Cardiac fibroblast (primary cell): ENCODE measurements at places on chromosomes 4 and X.

DNA sequence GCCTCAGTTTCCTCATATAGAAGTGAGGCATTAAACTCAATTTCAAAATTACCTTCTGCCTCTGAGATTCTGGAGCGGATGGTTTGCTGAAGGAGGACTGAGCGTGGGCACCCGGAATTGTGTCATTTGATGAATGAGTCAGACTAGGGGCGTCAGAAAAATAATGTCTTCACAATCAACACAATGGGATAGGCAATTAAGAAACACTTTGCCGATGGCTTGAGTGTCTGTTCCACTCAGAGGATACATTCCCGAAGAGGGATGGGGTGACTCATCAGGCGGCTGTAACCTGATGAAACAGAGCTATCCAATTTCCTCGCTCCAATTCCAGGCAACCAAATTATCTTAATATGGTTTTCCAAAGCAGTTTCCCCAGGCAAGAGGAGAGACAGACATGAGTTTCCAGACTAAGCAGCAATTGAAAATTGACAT, 1.2 kb upstream of the CHRNA9 start:
- peak; percentile 83 for DNase-seq

DNA sequence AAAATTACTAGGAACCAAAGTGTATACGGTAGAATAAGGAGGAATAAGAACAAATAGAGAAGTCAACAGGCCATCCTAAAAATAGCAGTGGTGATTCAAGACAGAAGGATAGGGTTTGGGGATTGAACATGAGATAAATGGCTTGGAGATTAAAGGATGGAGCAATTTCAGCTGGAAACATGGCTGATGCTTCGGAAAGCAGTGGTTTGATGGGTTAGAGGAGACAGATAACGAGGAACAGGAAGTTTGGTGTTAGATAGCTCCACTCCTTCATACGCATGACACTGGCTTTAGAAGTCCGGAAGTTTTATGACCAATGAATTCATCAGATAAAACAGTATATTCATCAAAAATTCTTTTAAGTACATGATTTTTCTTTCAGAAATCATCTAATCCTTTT, 70.8 kb upstream of the GALNTL6 start:
- no peak for DNase-seq

GRCh38 chr4:124943145-124943889, 230.8 kb upstream of the ANKRD50 start:
- peak; percentile 54 for DNase-seq

DNA sequence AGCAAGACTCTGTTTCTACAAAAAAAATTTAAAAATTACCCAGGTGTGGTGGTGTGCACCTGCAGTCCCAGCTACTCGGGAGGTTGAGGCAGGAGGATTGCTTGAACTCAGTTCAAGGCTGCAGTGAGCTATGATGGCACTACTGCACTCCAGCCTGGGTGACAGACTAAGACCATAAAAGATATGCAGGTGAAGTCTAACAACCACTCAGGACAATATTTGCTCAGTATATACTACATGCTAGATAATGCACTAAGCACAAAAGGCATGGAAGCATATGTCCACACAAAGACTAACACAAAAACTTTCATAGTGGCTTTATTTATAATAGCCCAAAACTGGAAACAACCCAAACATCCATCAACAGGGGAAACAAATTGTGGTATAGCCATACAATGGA, 57.7 kb upstream of the TXK start:
- no peak for DNase-seq

DNA sequence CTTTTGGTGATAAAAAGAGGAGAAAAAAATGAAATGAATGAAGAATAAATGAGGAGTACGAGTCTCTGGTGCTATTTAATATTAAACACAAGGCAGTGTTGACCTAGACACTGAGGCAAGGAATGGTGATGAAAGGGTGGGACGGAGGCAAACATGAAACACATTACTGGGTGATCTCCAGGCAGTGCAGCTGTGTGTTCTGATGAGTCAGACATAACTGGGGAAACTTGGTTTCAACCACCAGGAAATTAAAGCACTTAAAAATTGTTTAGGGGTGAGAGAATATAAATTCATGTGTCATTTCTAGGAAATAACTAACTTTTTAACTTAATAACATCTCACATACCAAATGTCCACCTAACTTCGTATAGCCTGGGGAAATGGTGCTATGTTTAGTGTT, 19.7 kb upstream of the CXCL6 start:
- peak; percentile 95 for DNase-seq

DNA sequence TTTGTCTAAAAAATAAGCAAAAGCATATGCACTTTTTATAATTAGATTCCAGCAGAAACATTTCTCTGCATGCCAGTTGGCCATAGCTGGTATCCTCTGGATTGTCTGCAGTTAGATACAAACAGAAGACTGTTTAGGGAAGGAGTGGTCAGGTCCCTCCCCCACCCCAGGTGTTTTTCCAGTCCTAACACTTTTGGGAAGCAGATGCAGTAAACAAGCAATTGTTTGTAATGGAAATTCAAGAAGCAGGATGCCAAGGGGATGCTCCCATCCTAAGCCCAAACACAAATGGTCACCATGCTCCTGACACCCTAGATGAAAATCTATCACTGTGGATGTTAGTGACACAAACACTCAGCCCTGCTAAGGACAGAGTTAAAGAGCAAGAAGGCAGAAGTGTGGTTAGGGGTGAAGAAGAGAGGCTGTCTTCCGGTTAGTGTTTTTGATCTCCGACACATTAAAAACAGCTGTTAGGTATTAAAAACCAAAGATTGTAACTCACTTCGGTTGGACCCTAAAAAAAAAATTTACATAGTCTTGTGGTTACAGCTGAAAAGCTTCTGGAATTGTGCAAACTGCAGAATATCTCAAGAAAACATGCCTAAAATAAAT, 7.9 kb downstream of the LEF1 start:
- DNase-seq: no peak

DNA sequence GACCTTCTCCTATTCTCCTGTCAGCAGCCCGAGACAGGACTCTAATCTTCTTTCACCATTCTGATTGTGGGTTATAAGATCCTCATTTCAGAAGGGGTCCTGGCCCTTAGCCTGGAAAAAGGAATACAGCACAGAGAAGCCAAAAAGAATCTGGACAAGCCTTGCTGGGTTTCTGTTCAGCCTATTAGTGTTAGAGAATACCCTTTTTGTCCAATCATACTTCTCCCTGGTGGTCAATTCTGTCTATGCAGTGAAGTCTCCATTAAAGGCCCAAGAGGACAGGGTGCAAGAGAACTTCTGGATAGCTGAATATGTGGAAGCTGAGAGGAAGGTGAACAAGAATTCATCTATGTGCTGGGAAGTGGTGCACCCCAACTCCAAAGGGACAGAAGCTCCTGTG, 105.7 kb upstream of the AGA start:
- peak; percentile 9 for DNase-seq

- DNase-seq: peak; percentile 62
Measured at GRCh38 chr4:158768555-158769174, at the start of gene FNIP2. Gene FNIP2, plus strand, starts transcription at chr4:158769026. Its CDS starts 187 bp downstream, at chr4:158769213.

DNA sequence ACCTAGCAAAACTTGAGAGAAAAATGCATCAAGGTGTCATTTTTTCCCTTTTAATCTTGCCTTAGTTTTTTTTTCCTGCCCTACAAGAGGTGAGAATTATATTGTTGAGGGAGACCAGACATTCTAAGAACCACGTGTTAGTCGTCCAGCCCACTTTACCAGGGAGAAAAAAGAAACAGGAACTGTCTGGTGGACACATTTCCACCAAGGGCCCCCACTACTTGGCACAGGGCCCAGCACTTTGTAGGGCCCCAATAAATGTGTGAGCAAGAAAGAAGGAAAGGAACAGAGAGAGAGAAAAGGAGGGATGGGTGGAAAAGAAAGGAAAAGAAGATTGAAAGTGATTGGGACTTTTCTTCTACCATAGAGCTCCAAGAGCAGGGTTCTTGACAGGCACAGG, 3.9 kb upstream of the EGFL6 start:
- no peak for DNase-seq

- no peak for DNase-seq
Measured at GRCh38 chrX:1401611-1402430, 9.9 kb upstream of the SLC25A6 start.

DNA sequence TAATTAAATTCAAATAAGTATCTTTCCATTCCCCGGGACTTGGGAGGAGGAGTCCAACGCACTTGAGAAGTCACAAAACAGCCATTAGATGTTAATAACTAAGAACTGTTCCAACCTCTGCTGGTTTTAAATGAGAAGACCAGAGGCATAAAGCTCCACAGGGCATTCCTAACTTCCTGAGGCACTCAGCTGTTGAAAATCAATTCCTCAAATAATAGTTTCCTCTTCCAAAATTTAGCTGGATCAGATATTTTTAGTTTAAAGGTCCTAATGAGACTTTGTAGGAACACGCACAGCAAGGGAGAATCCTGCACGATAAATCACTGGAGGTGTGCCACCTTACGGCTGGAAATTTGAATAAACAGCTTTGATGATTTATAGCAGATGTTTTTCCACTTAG, 504.3 kb upstream of the ZFP42 start:
- DNase-seq: no peak

DNA sequence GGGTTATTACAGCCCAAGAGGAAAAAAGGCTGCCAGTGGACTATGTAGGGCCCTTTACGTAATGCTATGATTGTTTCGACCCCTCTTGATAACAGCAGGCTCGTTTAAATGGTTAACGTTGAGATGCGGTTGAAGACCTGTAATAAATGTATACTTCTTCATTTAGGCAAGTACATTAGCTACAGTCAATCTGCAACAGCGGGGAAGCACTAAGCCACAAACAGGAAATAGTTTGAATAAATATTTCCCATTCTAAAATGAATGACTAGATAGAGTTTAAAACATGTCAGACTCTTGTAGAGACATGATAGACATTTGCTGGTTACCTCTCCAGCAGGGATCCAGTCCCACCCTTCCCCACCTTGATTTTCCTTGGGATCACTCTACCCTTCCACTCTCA, 38.1 kb upstream of the STIM2 start:
- DNase-seq: no peak

DNA sequence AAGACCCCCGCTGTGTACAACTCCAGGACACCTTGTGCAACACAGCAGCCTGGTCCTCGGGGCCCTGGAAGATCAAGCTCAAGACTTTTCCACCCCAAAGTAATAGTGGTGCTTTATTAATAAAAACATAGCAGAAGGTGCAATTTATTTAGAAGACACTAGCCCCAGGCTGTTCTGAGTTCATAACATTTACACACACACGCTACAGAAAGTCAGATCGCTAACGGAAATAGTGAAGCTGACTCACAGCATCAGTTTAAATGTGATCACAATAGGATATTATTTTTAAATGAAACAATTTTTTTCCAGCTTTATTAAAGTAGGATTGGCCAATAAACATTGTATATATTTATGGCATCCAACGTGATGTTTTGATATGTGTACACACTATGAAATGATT, 141.0 kb downstream of the STK32B start:
- DNase-seq: no peak

GRCh38 chr4:141107927-141108326, 25.3 kb downstream of the RNF150 start:
- no peak for DNase-seq

DNA sequence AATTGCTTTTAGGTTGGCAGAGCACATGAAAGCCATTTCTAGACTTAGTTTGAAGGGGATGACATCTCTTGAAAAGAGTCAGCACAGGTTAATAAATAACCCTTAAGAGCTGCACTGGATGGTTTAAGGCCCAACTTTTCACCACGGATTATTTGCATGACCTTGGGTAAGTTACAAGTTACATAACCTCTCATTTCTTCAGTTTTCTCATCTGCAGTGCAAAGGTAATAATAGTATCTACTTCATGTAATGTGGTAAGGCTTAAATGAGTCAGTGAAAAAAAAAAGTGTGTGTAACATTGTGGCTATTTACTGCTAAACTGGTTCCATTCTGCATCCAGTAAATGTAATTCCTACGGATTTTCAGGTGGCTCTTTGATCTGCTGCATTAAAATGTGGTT, 715.8 kb downstream of the CCSER1 start:
- no peak for DNase-seq

DNA sequence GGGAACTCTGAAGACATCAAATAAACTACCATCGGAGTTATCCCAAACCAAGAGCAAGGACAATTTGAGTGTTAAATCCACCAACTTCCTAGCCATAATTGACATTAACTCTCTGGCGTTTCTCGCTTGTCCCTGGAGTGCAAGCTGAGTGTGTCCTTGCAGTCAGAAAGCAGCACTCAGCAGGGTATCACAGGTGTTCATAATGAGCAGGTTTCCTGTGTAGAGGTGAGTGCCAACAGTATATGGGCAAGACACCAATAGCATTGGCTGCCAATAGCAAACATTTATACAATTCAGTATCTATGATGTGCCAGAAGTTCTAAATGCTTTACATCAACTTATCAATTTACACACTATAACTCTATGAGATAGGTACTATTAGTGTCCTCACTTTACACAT, 11.2 kb downstream of the BLTP1 start:
- DNase-seq: no peak
